ENCODE measurements at places on chromosomes 16 and 17.

DNA sequence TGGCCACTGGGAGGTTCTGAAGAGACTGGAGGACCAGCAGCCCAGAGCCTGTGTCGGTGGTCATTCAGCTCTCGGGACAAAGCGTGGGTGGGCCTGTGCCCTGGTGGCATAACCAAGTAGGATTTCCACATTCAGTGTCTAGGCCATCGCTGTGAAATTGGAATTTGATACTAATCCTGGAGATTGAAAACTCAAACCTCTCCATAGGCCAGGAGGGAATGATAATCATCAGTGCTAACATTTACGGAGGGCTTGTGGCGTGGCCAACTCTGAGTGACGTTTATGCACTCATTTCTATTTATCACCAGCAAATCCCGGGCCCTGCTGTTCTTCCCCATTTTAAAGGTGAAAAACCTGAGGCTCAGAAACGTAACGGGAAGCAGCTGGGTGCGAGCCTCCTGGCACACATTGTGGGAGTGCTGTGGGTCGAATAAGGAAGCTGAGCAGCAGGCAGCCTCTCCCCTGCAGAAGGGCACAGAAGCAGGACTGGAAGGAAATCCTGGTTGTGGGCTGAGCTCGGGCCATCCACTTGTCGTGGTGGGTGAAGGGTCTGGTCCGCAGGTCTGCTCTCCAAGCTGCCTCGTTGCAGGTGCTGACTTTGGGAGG, 33.1 kb downstream of the RAI1 start:
- no peak for DNase-seq

GRCh38 chr16:29807426-29808218, 1.3 kb downstream of the MAZ start:
- peak; percentile 90 for DNase-seq

- DNase-seq = peak; percentile 61
Observed at GRCh38 chr17:81097134-81097942, 62.4 kb downstream of the BAIAP2 start.

DNA sequence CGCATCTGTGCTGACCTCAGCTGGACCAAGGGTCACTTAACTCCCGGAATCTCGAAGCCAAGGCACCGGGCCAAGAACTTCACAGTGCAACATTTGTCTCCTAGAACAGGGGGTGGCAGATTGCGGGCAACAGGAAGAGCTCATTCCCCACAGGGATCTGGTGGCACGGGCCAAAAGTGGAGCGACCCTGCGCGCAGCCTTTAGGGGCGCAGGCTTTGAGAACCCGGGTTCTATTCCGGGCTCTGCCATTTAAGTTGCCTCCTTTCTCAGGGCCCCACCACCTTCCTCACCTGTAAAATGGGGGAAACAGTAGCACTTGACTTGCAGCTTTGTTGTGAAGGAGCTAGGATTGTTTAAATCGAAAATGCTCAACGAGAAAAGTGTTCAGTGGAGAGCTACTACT, 651 bp downstream of the SHMT1 start:
- no peak for DNase-seq

GRCh38 chr16:1971796-1972489, at the start of gene TBL3:
Gene TBL3, plus strand, starts transcription at chr16:1972053. Its CDS starts 112 bp downstream, at chr16:1972165.
- DNase-seq = peak; percentile 96

DNA sequence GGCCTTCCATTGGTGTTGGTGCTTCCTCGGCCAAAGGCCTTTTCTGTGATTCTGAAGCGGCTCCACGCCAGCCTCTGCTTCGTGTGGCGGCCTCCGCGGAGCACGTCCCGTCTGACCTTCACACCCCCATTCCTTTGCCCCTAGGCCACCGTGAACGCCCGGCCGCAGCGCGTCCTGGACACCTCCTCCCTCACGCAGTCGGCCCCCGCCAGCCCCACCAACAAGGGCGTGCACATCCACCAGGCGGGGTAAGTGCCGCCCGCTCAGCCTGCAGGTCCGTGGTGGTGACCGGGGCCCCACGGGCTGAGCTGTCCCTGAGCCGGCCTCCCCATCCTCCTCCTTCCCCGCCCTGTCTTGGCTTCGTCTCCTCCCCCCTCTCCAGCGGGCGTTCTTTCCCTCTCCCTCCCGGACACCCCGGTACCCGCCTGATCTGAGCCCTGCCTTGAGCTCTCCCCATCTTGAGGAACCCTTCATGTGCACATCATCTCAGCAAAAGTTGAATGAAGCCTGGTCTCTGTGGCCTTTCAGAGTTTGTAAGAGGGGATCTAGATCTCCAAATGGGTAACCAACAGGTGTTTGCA, 69.0 kb upstream of the CHMP6 start:
- DNase-seq = no peak

Measured in CD4-positive, alpha-beta T cell treated with Interleukin-6 for 4 hours (primary cell).